ENCODE measurements at places on chromosomes 6 and 20.

GRCh38 chr6:77457720-77458349 lies 5.5 kb downstream of the HTR1B start:
- H3K36me3 ChIP-seq: no peaks in the 10 kb centered on the region
- peak; percentile 55 for DNase-seq
- H3K4me1 ChIP-seq: peaks cover 3% of the 10 kb centered on the region
- no peak overlapping the region for H3K27ac ChIP-seq
- peaks cover 37% of the 10 kb centered on the region for H3K27me3 ChIP-seq
- no peak overlapping the region for H3K4me3 ChIP-seq

GRCh38 chr6:219641-220198 lies 72.6 kb upstream of the DUSP22 start:
- DNase-seq: no peak
- no peak overlapping the region for H3K4me3 ChIP-seq
- H3K4me1 ChIP-seq: peaks cover 77% of the 10 kb centered on the region
- peaks cover 4% of the 10 kb centered on the region for H3K36me3 ChIP-seq
- H3K27ac ChIP-seq: no peak overlapping the region
- H3K27me3 ChIP-seq: no peaks in the 10 kb centered on the region

- H3K27me3 ChIP-seq: no peaks in the 10 kb centered on the region
- DNase-seq: no peak
- no peak overlapping the region for H3K27ac ChIP-seq
- peaks cover 6% of the 10 kb centered on the region for H3K4me1 ChIP-seq
- no peaks in the 10 kb centered on the region for H3K36me3 ChIP-seq
- H3K4me3 ChIP-seq: no peak overlapping the region
Observed at GRCh38 chr6:72953971-72954381, 271.3 kb downstream of the KHDC1L start.

- H3K27ac ChIP-seq: peak overlapping the region; percentile 79
- H3K36me3 ChIP-seq: peaks cover 2% of the 10 kb centered on the region
- peak overlapping the region; percentile 56 for H3K4me3 ChIP-seq
- H3K27me3 ChIP-seq: no peaks in the 10 kb centered on the region
Observed at GRCh38 chr6:30793521-30794194, 49.3 kb upstream of the IER3 start.

DNA sequence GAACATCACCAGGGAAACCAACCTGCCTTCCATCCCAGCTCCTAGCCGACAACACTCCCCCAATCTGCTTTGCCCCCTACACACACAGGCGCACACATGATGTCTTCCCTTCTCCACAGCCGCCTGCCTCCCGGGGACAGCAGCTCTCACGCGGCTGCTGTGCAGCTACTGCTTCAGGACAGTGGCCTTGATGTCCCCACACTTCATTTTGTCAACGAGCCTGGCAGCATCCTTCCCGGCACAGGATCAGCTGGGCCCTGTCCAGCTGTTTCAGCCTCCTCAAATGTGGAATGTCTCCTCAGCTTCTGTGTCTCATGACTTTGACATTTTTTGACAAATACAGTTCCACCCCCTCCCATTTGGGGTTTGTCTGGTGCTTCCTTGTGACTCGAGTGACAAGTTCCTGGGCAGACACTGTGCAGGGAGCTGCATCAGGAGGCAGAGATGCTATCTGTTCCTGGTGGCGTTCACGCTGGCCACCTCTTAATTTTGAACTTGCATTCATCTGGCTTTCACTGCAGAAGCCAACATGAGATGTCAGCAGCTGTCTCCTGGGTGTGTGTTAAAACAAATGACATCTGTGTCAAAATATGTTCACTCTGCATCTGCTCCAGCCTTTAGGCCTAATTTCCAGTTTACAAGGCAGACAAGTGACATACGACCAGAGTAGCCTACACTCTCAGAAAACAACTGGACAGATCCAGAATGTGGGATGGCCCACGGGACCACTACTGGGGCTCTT lies 57.2 kb downstream of the GINS1 start:
- H3K4me3 ChIP-seq: no peak overlapping the region
- DNase-seq: no peak
- H3K27me3 ChIP-seq: no peaks in the 10 kb centered on the region
- no peak overlapping the region for H3K27ac ChIP-seq
- H3K36me3 ChIP-seq: no peaks in the 10 kb centered on the region
- H3K4me1 ChIP-seq: no peaks in the 10 kb centered on the region

DNA sequence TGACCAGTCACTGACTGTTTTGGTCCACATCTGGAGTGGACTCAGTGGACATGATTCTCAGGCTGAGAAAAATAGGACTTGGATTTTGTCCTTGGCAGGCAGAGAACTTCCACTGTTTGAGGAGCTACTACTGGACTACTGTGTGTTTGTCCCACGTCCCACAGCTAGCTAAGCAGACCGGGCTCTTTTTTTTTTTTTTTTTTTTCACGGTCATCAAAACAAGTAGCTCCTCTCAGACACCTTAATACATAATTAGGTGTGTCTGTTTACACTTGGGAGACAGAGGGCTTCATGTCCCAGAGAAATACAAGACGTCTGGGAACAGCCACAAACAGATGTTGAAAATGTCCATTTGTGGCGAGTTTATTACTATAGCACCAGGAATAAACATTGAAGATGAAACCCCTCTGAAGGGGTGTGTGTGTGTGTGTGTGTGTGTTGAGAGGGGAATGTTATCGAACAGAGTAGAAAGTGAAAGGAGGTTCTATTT lies 155.0 kb upstream of the SUPT3H start:
- no peaks in the 10 kb centered on the region for H3K27me3 ChIP-seq
- peak overlapping the region; percentile 16 for H3K27ac ChIP-seq
- no peak for DNase-seq
- peaks cover 9% of the 10 kb centered on the region for H3K36me3 ChIP-seq

DNA sequence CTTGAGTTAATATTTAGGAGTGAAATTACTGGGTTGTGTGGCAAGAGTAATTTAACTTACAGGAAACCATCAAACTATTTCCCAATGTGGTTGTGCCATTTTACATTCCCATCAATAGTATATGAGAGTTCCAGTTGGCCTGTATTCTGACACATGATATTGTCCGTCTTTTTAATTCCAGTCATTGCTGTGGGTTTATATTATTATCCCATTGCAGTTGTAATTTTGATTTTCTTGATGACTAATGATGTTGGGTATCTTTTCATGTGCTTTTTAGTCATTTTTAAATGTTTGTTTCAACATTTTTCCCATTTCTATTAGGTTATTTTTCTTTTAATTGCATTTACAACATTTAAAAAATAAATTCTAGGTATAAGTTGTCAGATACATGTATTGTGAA lies 614.0 kb downstream of the UTRN start:
- peaks cover 6% of the 10 kb centered on the region for H3K36me3 ChIP-seq
- no peak overlapping the region for H3K27ac ChIP-seq
- no peak overlapping the region for H3K4me3 ChIP-seq
- H3K4me1 ChIP-seq: no peaks in the 10 kb centered on the region

DNA sequence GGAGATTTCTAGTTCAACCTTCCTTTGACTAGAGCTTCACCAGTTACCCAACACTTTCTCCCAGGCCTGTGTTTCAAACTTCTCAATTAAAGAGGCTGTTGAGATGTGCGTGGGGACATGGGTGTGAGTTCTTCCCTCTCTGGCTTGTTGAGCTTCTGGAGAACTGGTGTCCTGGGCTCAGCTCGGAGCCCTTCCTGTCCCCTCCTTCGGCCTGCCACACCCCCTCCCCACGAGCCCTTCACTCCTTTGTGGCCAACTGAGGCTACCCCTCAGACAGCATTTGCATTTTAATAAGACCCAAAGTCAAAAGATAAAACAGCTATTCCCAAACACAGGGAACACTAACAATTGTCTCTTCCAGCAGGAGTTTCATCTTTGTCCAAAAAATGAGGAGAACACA lies 123.3 kb upstream of the MLN start:
- no peak overlapping the region for H3K4me3 ChIP-seq
- no peak for DNase-seq
- peaks cover 7% of the 10 kb centered on the region for H3K27me3 ChIP-seq

GRCh38 chr6:8633762-8634161 lies 198.4 kb upstream of the SLC35B3 start:
- H3K4me1 ChIP-seq: no peaks in the 10 kb centered on the region
- H3K27ac ChIP-seq: no peak overlapping the region
- no peak overlapping the region for H3K4me3 ChIP-seq
- H3K36me3 ChIP-seq: no peaks in the 10 kb centered on the region
- DNase-seq: no peak

- DNase-seq: no peak
- H3K4me1 ChIP-seq: no peaks in the 10 kb centered on the region
- H3K4me3 ChIP-seq: no peak overlapping the region
- H3K27ac ChIP-seq: no peak overlapping the region
- H3K36me3 ChIP-seq: no peaks in the 10 kb centered on the region
Observed at GRCh38 chr20:21289651-21290050, 13.5 kb upstream of the XRN2 start.

- H3K4me1 ChIP-seq: no peaks in the 10 kb centered on the region
- no peaks in the 10 kb centered on the region for H3K36me3 ChIP-seq
- H3K27me3 ChIP-seq: no peaks in the 10 kb centered on the region
- no peak overlapping the region for H3K27ac ChIP-seq
Observed at GRCh38 chr6:98458708-98459107, 375.7 kb upstream of the POU3F2 start.

DNA sequence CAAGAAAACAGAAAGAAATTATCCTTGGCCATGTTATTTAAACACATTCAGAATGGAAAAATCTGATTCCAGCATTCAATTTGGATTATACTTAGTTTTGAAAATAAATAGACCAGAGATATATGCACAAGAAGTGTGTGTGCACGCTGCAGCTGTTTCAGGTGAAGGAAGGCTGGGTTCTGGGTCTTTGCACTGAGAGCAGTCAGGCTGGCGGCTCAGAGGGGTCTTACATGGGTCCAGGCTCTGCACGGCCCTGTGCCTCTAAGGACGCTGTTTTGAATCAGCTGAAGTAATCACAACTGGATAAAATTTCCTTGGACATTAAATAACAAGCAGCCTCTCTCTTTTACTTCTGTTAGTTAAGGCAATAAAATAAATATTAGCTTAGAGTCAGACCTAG lies 31.8 kb downstream of the GCLC start:
- H3K4me1 ChIP-seq: no peaks in the 10 kb centered on the region
- H3K4me3 ChIP-seq: no peak overlapping the region
- H3K27me3 ChIP-seq: no peaks in the 10 kb centered on the region
- H3K36me3 ChIP-seq: peaks cover 8% of the 10 kb centered on the region
- H3K27ac ChIP-seq: no peak overlapping the region

GRCh38 chr6:41736186-41736733 lies 852 bp upstream of the TFEB start:
- no peak overlapping the region for H3K27ac ChIP-seq
- peaks cover 25% of the 10 kb centered on the region for H3K4me1 ChIP-seq
- no peak for DNase-seq
- no peak overlapping the region for H3K4me3 ChIP-seq
- H3K27me3 ChIP-seq: no peaks in the 10 kb centered on the region

DNA sequence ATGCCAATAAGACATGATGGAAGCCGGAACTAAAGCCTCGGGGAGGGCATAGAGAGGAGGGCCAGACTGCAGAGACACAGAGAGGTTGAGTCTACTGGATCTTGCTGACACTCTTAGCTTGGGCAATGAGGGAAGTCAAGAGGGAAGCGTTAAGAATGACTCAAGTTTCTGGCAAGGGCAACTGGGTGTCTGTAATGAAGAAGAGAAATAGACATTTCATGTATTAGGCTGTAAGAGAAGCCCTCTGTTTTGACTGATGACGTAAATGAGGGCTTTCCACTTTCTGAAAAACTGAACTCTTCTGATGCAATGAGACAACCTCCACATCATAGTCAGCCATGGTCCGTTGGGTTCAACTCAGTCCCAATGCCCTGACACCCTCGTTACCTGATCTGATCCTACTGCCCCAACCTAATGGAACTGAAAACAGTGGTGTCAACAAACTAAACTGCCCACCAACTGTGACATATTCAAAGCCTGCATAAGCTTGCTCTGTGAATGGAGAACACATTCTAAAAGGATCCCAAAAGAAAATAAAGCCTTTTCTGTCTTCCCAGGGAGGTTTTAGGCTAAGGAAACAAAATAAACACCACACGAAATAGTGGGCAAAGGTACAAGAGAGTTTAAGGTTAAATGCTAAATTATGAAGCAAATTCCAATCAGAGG lies 45.8 kb upstream of the PNRC1 start:
- H3K4me1 ChIP-seq: peaks cover 2% of the 10 kb centered on the region
- no peak overlapping the region for H3K27ac ChIP-seq
- DNase-seq: no peak
- H3K4me3 ChIP-seq: no peak overlapping the region

DNA sequence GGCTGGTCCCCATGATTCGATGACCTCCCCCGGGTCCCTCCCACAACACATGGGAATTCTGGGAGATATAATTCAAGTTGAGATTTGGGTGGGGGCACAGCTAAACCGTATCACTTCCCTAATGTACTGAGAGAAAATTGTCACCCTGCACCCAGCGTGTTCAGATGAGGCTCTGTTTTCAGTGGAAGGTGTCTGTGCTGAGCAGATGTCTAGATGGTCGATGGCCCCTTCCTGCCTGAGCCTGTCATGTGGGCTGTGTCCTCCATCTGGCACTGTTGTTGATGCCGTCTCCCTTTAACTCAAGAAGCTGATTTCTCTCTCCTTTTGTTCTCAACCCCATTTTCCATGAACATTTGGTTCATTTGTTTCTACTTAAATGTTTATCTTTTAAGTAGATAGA lies 37.0 kb downstream of the TMEM181 start:
- no peak overlapping the region for H3K27ac ChIP-seq
- no peaks in the 10 kb centered on the region for H3K27me3 ChIP-seq
- no peak for DNase-seq
- H3K4me3 ChIP-seq: no peak overlapping the region
- no peaks in the 10 kb centered on the region for H3K4me1 ChIP-seq

GRCh38 chr6:50141100-50141499 lies 91.4 kb upstream of the DEFB112 start:
- H3K4me3 ChIP-seq: no peak overlapping the region
- no peaks in the 10 kb centered on the region for H3K27me3 ChIP-seq
- no peaks in the 10 kb centered on the region for H3K4me1 ChIP-seq
- no peak overlapping the region for H3K27ac ChIP-seq
- H3K36me3 ChIP-seq: no peaks in the 10 kb centered on the region
- no peak for DNase-seq

DNA sequence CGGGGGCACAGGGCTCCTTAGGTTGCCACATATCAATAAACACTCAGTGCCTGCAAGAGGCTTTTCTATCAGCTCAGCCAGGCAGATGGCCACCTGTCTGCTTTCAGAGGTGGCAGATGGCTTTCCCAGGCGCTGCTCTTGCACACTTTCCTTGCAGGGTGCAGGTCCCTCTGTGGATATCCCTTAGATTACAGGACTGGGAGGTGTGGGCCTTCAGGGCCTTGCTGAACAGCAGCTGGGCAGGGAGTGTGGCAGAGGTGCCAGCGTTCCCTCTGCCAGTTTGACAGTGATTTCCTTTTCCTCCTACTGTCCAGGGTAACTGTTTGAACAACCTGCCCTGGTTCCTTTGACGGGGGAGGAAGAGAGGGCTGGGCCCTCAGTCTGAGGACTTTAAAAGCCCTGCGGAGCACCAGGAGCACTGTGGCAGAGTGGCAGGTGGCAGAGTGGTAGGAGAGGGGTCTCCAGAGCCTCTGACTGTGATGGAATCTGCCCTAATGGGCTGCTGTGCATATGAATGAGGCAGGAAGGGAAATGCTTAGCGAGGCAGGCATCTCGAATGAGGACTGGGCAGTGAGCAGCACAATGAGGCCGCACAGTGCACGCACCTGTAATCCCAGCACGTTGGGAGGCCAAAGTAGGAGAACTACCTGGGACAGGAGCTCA lies 34.2 kb downstream of the ABHD12 start:
- no peak for DNase-seq
- no peak overlapping the region for H3K27ac ChIP-seq
- no peaks in the 10 kb centered on the region for H3K27me3 ChIP-seq

GRCh38 chr6:43639984-43640800 lies 4.6 kb downstream of the MAD2L1BP start:
- no peaks in the 10 kb centered on the region for H3K27me3 ChIP-seq
- peaks cover 44% of the 10 kb centered on the region for H3K4me1 ChIP-seq
- peaks cover 40% of the 10 kb centered on the region for H3K36me3 ChIP-seq
- H3K27ac ChIP-seq: no peak overlapping the region
- no peak overlapping the region for H3K4me3 ChIP-seq

All from activated CD8-positive, alpha-beta memory T cell treated with anti-CD3 and anti-CD28 coated beads, Interleukin-2, amount 10 ng/mL, durations not matched to agents 7 days and 5 days (primary cell).